ENCODE measurements at places on chromosomes 3 and 15.

- DNase-seq = no peak
Observed at GRCh38 chr3:57983734-57984518, 24.3 kb upstream of the FLNB start.

DNA sequence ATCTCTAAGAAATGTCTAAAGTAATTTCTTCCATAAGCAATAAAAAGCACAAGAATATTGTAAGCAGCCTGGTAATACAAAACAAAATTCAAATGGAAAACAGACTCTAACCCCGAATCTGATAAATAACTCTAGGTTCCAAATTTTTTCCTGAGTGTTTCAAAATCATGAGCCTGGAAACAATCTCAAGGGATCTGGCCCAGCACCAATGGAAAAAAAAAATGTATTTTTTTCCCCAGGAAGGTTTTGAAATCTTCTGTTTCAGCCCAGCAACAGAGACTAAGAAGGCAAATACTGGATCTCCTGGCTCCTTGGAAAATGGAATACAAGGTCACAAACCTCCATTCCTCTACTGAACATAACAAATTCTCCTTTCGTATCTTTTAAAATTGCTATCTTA lies 13.0 kb downstream of the TBC1D2B start:
- DNase-seq = no peak

GRCh38 chr3:43176666-43177065 lies 70.8 kb upstream of the POMGNT2 start:
- no peak for DNase-seq

- DNase-seq = no peak
Observed at GRCh38 chr15:70465812-70466211, 297.5 kb downstream of the UACA start.

- DNase-seq = no peak
Observed at GRCh38 chr3:64638511-64638910, 49.3 kb downstream of the ADAMTS9 start.

DNA sequence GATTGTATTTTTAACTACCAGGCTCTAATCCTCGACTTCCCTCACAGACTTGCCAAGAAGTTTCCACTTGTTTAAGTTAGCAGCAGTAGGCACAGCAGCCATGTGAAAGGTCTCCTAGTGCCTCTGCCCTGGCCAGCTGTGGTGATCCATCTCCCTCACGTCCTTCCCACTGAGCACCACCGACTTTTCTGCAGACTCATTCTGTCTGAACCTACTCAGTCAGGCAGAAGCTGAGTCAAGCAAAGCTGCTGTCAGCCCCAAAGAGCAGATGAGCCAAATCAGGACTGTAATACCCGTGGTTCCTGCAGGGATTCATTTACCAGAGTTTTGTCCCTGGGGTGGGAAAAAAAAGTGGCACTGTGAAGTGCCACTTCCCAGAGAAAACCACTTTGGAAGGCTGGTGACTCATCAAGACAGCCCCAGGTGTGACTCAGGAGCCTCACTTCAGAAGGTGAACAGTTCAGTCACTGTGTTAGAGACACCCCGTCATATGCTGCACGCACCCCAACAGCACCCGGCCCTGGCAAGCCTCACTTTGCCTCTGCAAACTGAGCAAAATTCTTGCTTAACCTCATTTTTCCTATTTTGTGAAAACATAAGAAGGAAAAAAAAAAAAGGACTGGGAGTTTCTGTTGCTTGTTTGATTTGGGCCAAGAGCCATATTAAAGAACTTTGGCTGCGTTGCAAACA lies 76.0 kb downstream of the WWTR1 start:
- DNase-seq = no peak

DNA sequence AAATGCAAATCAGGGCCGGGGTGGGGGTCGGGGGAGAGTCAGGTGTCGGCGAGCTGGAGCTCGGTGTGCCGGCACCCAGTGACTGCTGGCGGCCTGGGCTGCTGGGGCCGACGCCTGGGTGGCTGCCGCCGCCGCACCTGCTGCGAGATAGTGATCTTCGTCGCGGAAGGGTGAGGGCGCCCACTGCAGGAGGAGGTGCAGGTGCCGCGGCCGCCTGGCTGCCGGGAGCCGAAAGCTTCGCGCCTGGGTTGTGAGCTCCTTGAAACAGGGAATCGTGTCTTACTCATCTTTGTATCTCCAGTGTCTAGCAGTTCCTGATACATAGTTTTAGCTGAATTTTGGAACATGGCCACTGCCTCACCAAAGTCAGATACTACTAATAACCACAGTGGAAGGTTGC lies 64.0 kb upstream of the CPOX start:
- peak; percentile 29 for DNase-seq

GRCh38 chr3:47406762-47407149 lies 25.9 kb downstream of the PTPN23 start:
- DNase-seq = no peak

DNA sequence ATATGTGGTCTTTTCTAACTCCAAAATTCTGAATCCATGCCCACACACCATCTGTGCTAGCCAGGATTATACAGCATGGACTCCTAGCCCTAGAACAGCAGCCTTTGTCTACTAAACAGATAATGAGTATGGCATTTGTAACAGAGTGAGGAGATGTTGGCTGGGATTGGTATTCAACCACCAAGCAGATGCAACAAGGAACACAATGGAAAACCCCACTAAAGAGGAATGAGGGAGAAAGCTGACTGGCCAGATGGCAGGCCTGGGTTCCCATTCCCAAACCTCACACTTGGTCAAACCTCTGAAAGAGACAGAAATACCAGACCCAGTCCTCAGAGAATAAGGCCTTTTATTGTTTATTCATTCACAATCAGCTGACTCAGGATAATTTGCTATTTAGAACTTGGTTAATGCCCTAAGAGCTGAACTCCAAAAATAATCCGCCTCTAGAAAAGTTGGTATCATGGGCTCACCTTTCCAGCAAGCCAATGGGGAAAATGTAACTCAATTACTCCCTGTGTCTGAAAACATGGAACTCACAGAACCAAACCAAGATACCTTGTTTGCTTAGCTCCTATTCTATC lies 145.6 kb downstream of the LRRC3B start:
- no peak for DNase-seq

GRCh38 chr3:59793976-59794375 lies 744.2 kb upstream of the CFAP20DC start:
- DNase-seq = no peak

DNA sequence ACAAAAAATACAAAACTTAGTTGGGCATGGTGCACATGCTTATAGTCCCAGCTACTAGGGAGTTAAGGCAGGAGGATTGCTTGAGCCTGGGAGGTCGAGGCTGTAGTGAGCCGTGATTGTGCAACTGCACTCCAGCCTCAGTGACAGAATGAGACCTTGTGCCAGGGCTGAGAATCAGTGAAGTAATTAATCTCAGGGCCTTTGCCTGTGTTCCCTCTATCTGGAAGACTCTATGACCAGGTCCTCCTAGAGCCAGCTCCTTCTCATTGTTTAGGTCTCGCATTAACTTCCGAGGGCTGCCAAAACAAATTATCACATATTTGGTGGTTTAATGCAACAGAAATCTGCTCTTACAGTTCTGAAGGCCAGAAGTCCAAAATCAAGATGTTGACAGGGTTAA lies 41.4 kb upstream of the FLNB start:
- DNase-seq = no peak

GRCh38 chr3:3825035-3825434 lies 25.8 kb downstream of the LRRN1 start:
- no peak for DNase-seq

GRCh38 chr3:14764331-14765059 lies 54.3 kb upstream of the FGD5 start:
- DNase-seq = no peak

GRCh38 chr15:31069360-31070000 lies 32.0 kb downstream of the TRPM1 start:
- no peak for DNase-seq
